ENCODE measurements at places on chromosomes 5 and 9.

DNA sequence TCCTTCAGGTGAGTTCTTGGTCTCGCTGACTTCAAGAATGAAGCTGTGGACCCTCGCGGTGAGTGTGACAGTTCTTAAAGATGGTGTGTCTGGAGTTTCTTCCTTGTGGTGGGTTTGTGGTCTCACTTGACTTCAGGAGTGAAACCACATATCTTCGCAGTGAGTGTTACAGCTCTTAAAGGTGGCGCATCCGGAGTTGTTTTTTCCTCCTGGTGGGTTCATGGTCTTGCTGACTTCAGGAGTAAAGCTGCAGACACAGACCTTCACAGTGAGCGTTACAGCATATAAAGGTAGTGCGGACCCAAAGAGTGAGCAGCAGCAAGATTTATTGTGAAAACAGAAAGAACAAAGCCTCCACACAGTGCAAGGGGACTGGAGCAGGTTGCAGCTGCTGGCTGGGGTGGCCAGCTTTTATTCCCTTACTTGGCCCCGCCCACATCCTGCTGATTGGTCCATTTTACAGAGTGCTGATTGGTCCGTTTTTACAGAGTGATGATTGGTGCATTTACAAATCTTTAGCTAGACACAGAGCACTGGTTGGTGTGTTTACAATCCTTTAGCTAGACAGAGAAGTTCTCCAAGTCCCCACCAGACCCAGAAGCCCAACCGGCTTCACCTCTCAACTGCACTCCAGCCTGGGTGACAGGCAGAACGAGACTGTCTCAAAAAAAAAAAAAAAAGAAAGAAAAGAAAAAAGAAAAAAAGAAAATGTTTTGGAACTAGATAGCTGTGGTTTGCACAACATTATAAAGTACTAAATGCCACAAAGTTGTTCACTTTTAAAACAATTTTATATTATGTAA lies 9.1 kb upstream of the ERMP1 start:
- no peak for DNase-seq

- no peak for DNase-seq
These were observed 852.1 kb downstream of the MAT2B start for GRCh38 chr5:164357395-164358033.

DNA sequence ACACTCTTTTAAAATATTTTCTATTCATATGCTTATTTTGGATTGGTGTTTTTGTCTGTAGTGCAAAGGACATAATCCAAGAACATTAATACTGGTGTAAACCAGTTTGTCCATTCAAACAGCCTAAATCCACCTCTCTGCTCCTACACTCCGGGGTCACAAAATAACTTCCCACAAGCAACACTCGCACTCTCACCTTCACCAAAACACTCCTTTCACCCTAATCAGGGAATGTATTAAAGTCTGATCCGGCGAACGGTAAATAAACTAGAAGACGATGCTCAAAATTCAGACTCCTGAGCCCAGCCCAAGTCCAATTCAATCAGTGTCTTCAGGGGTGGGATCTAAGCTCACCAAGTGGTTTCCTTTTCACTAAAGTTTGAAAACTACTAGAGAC lies 649 bp downstream of the AP3B1 start:
- peak; percentile 47 for DNase-seq

DNA sequence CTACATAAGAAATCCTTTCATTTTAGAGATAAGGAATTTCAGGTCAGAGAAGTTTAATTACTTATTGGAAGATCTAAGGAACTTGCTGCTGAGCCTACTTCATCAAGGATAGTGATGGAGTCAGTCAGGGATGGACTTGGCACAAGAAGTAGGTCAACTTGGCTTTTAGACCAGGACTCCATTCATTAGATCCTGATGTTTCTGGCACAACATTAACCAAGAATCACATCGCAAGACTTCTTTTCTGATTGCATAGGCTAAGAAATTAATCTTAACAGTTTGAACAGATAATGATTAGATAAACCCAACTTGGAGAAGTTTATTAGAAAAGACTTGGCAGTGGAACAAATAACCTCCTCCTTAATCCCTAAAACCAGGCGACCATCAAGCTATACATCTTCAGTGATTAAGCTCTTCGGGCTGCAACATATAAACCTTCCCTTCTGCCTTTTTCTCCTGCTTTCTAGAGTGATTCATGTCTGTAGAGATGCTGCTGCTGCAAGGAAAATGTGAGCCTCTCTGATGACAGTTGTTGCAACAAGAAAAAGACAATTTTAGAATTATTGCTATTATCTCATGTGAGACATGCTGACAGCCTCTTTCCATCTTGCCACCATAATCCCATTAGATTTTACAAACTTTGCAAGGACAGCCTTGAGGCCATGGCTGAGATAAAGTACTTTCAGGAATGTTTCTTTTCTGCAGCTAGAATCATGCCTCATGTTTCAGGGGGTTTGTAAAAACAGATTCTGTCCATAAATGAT lies 207.9 kb upstream of the SLC27A6 start:
- no peak for DNase-seq

DNA sequence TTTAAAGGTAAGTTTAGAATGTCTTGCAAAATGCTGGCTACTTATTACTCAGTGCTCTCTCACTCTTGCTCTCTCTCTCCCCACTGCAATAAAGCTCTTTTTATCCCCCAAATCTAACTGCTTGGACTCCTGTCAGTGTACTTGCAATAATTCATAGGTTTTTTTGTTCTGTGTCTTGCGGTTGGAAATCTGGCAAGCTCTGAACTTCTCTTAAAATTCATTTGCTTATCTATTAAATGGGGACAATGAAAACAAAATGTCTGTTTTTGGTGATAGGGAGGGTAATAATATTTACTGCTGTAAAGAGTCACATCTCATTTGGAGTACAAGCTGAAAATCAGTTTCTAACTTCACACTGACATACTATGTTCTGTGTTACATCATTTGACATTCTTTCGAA lies 18.7 kb upstream of the OR13D1 start:
- DNase-seq, result no peak

DNA sequence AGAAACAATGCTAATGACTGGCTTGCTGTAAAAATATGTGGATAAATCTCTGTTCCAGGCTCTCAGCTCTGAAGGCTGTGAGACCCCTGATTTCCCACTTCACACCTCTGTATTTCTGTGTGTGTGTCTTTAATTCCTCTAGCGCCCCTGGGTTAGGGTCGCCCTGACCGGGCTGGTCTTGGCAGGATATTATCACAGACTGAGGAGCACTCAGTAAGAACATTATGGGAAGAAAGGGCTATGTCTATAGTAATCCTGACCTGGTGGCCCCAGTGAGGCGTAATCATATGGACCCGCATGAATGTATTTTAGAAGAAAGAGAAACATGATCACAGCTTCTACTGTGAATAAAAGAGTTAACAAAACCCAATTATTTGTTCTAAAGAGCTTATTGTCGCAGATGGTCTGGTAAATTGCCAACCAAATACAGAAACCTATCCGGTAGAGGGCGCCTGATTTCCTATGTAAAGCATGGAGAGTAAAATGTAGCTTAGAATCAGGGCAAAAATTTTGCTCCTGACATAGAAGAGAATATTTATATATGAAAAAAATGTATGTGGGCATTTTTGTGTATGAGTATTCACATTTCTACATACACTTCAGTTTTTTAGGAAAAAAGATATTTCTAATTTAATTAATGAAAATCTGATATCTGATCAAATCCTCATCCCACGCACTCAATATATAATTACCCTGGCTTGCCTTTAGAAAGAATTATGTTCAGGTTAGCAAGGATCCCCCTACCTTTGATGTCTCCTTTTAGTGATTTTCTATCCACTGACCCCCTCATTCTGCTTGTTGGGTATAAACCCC lies 5.8 kb upstream of the IFNA1 start:
- DNase-seq, result peak; percentile 80

DNA sequence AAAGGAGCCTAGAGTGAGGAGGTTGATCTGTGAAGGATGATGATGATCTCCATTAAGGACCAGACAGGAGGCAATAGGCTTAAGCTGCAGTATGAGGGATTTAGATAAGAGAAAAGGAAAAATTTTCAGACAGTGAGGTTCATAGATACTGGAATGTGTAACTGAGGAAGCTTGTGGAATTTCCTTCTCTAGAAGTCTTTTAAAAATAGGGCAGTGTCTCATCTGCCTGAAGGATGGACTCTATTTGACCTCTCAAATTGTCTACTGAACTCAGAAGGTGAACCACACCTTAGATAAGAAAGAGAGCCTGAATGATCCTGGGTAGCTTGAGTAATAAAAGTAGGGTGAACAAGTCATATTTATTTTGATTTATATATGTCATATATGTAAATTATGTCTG lies 148.2 kb upstream of the CDKN2B start:
- DNase-seq, result no peak

GRCh38 chr5:96200641-96201040 lies 232.4 kb downstream of the PCSK1 start:
- DNase-seq, result no peak

DNA sequence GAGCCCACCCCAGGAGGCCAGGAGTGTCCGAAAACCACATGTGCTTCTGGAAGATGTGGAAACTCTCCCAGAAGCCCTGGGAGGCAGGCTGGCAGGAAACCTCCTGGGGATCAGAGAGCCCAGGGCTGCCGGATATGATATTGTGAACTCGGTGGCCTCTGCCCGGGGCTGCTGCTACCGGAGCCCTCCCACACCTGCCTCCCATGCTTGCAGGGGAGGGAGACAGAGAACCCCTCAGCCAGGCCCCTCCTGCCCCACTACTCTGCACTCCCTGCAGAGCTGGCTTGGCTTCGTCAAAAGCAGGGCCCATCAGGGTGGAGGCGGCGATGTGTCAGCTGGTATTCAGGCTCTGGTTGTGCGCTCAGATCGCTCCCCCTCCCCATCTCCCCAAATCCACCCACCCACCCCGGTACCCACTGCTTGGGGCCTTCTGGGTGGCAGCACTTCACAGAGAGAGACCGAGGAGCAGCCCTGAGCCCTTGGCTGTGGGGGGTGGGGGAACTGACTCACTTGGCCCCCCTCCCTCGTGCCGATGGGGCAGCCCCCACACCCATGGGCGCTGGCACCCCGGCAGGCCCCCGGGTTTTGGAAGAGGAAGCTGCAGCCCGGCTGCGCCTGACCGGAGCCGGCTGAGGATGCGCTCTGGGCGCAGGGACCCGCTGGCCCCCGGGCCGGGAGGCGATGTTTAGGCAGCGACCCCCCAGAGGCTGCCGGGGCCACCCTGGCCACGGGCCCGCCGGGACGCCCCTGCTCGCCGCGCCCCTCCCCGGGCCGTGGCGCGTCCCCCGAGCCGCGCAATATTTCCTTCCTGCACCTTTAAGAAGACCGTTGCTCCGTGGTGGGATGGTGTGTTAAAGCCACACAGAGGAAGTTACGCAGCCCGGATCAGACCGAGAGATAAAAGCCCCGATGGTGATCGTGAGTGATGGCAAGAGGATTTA lies 786 bp upstream of the NTNG2 start:
- DNase-seq, result no peak

DNA sequence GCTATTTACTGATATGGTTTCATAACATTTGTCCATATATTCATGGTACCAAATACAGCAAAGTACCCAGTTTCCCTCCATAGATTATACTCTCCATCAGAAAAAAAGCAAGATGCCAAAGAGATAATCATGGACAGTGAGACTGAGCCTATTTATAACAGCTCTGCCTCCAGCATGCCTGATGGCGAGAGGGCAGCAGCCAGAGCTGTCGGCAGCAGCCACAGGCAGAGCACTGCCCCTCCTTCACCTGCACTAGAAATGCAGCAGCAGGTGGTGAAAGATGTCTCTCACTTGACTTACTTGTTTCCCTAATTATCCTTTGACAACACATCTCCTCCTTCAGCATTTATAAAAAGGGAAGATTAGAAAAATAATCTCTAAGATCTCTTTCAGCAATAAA lies 32.4 kb downstream of the CTNNAL1 start:
- no peak for DNase-seq

- no peak for DNase-seq
These were observed 129.7 kb upstream of the FBN2 start for GRCh38 chr5:128667751-128668150.

DNA sequence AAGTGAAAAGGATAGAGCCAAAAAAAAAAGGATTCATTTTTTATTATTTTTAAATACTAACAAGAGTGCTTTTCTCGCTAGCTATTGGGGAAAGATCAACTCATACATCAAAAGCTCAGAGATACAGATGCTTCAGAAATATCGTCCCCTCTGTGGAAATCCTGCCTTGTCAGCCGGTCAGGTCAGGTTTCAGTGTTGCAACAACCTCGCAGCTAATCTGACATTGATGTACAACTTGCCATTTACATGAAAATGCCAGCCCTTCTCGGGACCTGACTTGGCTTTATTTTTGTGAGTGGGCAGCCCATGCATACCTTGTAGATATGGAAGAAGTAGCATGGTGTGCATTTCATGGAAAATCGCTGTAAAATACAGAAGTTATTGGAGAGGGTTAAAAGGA lies 358.8 kb upstream of the ADAMTS16 start:
- DNase-seq, result no peak

DNA sequence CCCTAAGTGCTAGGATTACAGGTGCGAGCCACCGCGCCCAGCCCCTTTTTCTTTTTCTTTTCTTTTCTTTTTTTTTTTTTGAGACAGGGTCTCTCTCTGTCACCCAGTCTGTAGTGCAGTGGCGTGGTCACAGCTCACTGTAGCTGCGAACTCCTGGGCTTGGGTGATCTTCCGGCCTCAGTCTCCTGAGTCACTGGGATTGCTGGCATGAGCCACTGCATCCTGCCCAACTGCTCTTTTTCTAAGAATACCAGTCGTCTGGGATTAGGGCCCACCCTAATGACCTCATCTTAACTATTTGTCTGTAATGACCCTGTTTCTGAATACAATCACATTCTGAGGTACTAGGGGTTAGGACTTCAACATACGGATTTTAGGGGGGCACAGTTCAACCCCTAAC lies 34.1 kb upstream of the NANS start:
- no peak for DNase-seq

- no peak for DNase-seq
These were observed 183.9 kb downstream of the BARX1 start for GRCh38 chr9:93771276-93771675.

DNA sequence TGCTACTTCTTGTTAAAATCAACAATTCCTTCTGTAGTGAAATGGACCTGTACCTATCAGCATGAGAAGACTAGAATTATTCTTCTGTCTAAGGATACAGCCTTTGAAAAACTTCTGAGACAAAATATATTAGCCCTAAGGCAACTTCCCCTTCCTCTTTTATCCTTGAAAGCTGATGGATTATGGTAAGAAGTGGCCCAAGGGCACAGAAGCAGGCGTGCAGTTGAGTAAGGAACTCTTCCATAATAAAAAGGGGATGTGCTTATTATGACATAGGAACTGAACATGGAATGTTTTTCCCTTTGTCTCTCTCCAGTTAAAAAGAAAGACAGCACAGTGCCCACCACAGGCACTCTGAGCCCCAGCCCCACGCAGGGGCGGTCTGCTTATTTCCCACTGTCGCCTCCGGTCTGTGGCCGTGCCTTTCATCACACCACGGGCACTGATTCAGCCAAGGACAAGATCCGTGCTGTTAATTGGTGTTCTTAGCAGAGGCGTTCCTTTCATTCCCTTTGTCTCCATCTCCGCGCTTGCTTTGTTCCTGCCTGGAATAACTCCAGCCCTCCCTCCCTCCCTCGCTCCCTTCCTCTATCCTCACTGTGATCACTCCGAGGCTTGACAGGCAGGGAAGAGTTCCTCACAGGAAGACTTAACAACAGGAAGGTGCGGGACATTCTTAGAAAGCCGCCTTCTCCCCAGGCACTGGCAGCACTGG lies 135.9 kb upstream of the OTULINL start:
- DNase-seq, result no peak

- no peak for DNase-seq
These were observed 122.7 kb downstream of the NMUR2 start for GRCh38 chr5:152282331-152282730.

Data from Karpas-422 (cell line).